ACHN (cell line): ENCODE measurements at places on chromosomes 6 and 20.
A peak's percentile ranks its signal among the peaks of the same experiment; 100 is the strongest.

DNA sequence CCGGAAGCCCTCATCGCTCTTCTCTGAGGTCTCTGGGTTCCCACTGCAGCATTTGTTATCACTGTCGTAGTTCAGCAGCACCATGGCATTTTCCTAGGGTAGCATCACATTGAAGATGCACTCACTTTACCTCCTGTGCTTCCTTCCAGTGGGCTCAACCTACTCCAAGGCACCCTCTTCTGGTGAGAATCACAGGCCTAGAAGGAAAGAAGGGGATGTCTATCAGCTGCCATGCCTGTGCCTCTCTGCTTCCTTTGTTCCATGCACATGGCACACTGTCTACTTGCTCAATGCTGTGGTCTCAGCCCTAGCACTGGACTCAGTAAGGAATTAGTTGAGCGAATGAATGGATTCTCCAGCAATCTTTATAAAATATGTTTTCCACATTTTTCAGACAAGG, 22.6 kb downstream of the CST4 start:
- peak; percentile 8 for DNase-seq

DNA sequence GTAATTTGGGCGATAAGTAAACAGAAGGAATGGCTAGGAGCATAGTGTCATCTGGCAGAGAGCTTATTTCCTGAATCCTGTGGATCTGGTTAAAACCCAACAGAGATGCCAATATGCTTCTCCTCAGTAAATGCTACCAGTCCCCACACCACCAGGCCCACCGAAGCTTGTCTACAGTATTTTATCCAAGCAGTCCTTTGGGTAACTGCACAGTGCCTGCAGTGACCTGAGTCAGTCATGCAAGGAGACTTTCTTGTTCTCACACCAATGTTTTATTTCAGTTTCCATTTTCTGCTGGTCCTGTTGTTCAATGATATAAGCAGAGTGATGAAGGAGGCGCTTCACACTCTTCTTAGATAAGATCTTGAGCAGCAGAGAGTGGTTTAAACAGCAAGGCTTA, 326.3 kb downstream of the RIMS1 start:
- no peak for DNase-seq

- no peak for DNase-seq
Measured at GRCh38 chr6:70456735-70457134, 43.4 kb downstream of the FAM135A start.

GRCh38 chr6:36443471-36444428, 950 bp downstream of the KCTD20 start:
- DNase-seq: peak; percentile 35

DNA sequence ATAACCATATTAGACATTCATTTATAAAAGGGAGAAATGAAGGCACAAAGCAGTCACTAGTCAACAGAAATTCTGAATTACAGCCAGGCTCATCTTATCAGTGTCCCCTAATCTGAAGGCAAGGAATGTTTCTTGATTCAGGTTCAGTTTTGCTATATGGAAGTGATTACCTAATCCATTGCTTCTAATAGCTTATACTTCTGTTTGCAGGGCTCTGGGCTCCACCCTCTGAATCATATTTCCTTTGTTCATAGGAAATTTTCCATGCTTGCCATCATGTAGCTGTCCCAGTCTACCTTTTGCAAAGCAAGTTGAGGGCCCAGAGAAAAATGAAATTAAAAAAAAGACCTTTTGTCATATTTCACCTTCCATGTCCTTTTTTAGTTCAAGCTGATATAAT, 96.0 kb downstream of the LCA5 start:
- DNase-seq: no peak

DNA sequence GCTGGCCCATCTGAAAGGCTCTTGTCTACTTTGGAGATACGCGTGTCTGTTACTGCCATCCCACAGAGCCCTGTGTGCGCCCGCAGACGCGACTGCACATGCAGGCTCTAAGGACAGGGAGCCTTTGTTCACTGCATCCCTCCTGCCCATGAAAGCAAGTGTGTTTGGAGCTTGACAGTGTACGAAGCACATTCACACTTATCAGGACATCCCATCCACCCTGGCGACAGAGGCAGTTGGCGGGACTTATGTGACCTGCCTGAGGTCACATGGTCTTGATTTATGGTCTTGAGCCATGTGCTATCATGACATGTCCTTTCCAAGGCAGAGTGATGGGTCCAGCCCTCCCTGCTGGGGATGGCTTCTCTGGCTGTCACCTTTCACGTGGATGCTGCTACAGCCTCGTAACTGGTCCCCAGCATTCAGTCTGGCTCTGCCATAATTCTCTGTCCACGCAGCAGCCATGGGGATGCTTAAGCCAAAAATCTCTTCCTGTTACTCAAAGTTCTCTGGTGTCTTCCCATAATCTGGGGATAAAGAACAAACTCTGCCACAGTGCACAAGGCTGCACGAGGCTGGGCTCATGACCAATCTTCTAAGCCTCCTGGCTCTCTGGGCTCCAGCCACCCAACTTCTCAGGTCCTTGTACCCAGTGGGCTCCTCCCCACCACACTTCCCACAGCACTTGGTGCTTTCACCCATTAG, 36.3 kb upstream of the FAM83D start:
- DNase-seq: no peak
